K562 (cell line): ENCODE measurements at places on chromosomes 12 and 14.
A peak's percentile ranks its signal among the peaks of the same experiment; 100 is the strongest.

GRCh38 chr14:72513965-72514659, 379.8 kb downstream of the DPF3 start:
- DNase-seq = peak; percentile 33

- DNase-seq = no peak
Measured at GRCh38 chr14:60654334-60654821, 5.1 kb upstream of the SIX1 start.

- no peak for DNase-seq
Measured at GRCh38 chr14:90664911-90665310, 151.3 kb downstream of the TTC7B start.

DNA sequence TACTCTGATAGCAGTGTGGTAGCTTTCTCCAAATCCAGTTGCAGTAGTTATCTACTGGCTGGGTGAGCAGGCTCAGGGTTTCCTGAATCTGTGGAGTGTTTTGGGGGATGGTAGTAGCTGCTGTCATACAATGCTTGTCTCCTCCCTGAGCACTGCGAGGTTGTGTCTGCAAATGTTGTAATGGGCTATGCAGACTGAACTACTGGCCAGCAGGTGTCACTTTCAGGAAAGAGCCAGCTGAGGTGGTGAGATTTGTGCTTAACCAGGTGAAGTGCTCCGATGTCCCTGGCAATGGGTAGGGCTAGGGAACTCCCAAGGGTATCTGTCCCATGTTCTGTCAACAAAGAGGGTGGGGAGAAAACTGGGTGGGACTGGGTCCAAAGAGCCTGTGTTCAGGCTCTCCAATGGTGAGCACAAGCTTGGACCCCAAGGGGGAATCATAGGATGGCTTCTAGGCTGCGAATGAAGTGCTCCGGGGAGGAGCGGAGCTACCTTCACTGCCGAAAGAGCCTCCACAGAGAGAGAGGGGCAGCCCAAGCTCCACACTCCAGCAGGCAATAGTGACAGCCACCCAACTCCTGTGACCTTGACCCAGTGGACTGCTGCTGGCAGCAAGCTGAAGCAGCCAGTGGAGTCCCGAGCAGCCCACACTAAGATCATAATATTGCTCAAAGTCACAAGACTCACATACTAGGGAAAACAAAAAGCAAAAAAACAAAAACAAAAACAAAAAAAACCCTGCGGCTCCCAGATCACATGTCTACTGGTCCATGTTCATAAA, 1324.0 kb upstream of the USP15 start:
- no peak for DNase-seq

- no peak for DNase-seq
Measured at GRCh38 chr12:129821964-129822363, 81.9 kb downstream of the TMEM132D start.

DNA sequence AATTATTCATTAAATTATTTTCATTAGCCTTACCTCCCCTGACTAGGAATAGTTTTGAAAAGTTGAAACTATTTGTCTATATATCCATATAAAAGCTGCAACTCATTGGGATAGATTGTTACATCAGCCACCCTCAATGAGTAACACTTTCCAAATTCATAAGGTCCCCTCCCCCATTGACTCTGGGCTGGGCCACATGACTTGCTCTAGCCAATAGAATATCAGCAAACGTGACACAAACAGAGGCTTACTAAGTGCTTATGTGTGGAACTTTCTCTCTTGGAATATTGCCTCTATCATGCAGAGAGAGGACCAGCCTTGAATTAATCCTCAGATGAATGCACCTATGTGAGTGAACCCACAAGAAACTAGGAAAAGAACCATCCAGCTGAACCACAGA, 213.7 kb downstream of the CCDC59 start:
- peak; percentile 18 for DNase-seq

- DNase-seq = no peak
Measured at GRCh38 chr14:104473244-104473565, 106.4 kb upstream of the C14orf180 start.

- DNase-seq = no peak
Measured at GRCh38 chr14:68825729-68826128, 32.9 kb upstream of the ZFP36L1 start.

GRCh38 chr12:69161829-69162228, 77.5 kb upstream of the CPSF6 start:
- DNase-seq = peak; percentile 19

- DNase-seq = no peak
Measured at GRCh38 chr12:60101715-60102114, 505.9 kb downstream of the SLC16A7 start.

- DNase-seq = no peak
Measured at GRCh38 chr14:31582836-31583452, 21.7 kb downstream of the NUBPL start.

GRCh38 chr12:131111446-131111845, 157.7 kb downstream of the ADGRD1 start:
- DNase-seq = no peak

DNA sequence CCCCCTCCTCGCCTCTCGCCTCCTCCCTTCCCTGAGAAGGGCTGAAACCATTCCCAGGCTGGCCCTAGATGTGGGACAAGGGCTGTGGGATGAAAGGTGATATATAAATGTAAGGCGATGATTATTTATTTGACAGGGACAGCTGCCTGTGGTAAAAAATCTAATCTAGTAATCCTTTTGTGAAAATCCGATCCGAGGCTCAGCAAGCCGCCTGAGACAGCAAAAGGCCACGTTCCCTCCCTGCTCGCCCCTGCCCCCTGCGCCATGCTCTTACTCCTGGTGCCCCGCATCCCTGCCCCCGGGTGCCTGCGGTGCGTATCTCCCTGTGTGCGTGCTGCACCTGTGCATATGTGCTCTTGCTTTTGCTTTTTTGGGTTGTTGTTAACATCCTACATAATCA, 65.2 kb downstream of the TSPAN9 start:
- no peak for DNase-seq

DNA sequence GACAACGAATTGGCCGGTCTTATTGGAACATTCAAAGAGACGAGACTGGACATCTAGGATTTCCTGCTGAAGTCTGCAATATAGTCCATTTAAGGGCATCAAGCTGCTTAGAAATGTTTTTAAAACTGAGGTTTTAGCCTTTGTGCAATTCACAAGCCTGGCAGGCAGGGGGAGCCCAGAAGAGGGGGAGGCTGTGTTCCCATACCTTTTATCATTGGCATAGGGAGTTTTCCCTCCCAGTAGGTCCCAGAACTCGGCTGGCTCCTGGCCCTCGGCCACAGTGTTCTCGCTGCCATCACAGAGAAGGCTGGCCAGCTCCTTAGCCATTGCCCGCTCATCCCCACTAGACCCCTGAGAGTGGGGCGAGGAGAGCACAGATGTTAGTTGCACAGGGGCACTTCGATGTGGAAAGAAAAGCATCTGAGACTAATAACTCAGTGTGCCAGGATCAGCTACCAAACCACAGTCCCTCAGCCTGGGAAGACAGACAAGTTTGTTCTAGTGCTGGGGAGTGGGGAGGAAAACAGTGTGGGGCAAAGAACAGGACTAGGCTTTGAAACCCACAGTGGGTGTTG, 15.1 kb downstream of the AVIL start:
- DNase-seq = peak; percentile 52

DNA sequence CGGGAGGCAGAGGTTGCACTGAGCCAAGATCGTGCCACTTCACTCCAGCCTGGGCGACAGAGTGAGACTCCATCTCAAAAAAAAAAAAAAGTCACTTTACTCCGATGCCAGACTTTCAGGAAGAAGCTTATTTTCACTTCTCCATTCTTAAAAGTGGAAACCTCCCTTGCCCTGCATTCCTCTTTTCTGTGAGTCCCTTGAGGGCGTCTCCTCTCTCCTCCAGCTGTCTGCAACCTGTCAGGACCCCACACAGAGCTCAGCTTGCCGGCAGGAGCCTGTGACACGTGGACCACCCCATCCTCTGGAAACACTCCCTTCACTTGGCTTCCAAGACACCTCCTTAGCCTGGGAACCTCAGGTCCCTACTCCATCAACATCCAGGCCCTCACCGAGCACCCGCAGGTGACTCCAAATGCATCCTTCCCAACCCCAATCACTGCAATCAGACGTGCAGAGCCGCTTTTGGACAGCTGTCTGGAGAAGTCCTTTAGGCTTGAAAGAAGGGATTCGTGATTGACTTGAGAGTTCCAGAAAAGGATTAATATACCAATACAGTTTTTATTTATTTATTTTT, 34.3 kb downstream of the SLC15A4 start:
- no peak for DNase-seq

DNA sequence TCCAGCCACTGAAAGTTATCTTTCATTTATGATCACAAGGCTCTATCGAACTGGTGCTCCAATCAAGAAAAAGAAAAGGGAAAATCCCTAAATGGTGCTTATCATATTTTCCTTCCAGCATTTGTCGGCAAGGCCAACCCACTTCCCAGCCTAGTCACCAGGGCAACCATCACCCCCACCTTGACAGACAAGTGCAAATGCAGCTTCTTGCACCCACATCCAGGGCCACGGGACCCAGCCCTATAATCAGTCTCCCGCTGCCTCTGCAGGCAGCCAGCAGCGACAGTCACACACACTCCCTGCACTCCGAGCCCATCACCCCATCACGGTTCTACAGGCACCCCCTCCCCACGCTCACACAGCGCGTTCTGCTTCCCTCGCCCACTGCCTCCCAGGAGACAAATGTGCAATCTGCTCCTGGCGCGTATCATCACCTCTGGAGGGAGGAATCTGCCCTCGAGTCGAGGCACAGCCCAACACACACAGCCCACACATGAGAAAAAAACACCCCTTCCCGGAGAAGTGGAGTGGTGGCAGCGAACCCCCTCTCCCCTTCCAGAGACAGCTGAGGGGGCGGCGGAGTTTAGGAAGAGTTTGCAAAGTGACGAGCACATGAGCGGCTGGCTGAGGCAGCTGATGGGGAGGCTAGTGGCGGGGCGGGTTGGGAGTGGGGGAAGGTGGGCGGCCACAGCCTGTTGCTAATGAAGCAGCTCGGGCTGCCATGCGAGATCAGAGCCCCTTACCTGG, 9.3 kb upstream of the PPP4R4 start:
- no peak for DNase-seq

GRCh38 chr14:73944432-73945158, 5.3 kb downstream of the FAM161B start:
- no peak for DNase-seq

- peak; percentile 67 for DNase-seq
Measured at GRCh38 chr14:71138448-71139293, 231.4 kb downstream of the PCNX1 start.

- no peak for DNase-seq
Measured at GRCh38 chr14:51400139-51400538, 160.1 kb downstream of the TMX1 start.

GRCh38 chr14:75428230-75429104, 645 bp downstream of the JDP2 start:
- peak; percentile 72 for DNase-seq

- DNase-seq = no peak
Measured at GRCh38 chr12:110361216-110361615, 42.3 kb downstream of the ANAPC7 start.

- DNase-seq = no peak
Measured at GRCh38 chr12:65623507-65623906, 200.8 kb upstream of the HMGA2 start.

GRCh38 chr14:83874662-83875061, 1655.3 kb upstream of the FLRT2 start:
- no peak for DNase-seq

- DNase-seq = no peak
Measured at GRCh38 chr12:123115409-123116121, 35.3 kb downstream of the PITPNM2 start.
